ENCODE measurements at places on chromosomes 13 and 19.

DNA sequence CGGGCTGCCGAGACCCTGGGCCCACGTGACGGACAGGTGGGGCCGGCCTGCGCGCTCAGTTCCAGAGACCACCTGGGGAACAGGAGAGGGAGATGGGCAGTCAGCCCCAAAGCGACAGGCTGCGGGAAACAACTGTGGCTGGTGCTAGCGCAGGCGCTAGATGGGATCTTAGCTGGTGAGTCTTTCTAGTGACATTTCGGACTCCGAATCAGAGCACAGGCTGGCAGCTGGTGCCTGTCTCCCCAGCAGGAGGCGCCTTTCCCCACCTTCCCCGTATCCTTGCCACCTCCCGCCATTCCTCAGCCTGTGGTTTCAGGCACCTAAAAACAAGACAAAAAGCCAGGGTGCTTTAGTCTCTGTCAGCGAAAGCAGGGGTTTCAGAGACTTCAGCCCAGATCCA, 19.4 kb upstream of the RANBP3 start:
- no peak for DNase-seq

- peak; percentile 12 for DNase-seq
These were observed 38.6 kb downstream of the LIG4 start for GRCh38 chr13:108176685-108177274.

- peak; percentile 70 for DNase-seq
These were observed 641 bp upstream of the SOX21 start for GRCh38 chr13:94712812-94713560.

GRCh38 chr13:110329258-110329657, 22.2 kb downstream of the COL4A2 start:
- DNase-seq: no peak

DNA sequence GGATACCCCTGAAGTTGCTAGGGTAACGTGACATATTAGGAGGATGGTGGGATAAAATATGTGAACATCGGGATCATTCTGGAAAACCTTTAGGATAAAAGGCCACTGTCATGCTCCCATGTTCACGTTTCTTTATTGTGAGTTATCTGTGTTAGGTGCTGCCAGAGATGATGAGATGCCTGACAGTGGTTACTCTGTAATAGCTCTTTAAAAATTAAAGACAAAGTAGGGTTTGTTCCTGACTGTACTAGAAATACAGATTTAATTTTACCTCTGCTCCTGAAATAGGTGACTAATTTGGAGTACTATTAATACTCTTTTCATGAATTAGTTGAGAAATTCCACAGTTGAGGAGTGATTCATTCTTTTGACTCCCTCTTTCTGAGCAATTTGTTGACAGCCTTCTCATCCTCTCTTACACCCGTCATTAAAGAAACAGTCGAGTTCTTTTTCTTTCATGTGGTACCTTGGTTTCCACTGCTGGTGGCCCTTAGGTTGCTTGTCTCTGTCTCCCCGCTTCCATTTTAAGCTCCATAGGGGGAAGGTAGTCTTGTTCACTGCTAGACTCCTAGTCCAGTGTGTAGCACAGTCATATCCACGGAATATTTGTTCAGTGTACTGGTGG, 28.4 kb downstream of the SAE1 start:
- no peak for DNase-seq

DNA sequence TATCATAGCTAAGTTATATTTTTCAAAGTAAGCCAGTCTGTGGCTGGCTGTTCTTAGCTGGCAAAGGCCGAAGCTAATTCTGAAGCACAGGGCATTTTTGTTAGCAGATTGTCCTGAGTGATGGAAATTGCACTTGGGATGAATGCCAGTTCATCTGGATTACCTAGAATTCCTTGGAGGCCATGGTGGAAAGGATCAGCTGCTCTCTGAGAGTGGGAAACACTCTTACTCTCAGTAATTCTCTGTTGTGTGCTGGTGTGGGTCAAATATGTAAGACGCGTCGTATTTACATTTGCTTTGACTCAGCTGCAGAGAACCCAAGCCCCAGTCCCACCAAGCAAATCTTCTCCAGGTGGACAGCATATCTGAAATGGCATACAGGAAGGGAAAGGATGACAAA, 60.7 kb upstream of the C1QTNF9B start:
- peak; percentile 61 for DNase-seq

DNA sequence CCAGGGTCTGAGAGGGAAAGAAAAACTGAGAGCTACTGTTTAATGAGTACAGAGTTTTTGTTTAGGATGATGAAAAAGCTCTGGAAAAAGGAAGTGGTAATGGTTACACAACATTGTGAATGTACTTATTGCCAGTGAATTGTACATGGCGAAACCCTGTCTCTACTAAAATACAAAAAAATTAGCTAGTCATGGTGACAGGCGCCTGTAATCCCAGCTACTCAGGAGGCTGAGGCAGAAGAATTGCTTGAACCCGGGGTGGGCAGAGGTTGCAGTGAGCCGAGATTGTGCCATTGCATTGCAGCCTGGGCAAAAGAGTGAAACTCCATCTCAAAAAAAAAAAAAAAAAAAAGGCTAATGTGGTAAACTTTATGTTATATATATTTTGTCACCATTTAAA, 96.3 kb downstream of the VWA8 start:
- DNase-seq: no peak

DNA sequence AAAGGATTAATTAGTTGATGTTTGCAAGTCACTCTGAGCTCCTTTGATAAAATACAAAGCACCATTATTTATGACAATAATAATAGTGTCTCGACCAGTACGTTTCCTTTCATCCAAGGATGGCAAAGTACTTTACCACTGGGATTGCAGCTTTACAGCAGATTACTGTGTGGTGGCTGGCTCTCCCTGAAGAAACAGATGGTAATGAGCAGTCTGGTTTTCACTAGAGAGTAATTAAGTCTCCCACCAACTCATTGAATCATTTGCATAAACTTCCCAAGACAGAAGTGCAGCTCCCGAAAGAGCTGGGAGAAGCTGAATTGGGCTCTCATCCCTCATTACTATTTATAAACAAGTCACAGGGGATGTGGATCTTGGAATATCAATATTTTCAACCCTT, 48.7 kb downstream of the KLF5 start:
- DNase-seq: no peak

DNA sequence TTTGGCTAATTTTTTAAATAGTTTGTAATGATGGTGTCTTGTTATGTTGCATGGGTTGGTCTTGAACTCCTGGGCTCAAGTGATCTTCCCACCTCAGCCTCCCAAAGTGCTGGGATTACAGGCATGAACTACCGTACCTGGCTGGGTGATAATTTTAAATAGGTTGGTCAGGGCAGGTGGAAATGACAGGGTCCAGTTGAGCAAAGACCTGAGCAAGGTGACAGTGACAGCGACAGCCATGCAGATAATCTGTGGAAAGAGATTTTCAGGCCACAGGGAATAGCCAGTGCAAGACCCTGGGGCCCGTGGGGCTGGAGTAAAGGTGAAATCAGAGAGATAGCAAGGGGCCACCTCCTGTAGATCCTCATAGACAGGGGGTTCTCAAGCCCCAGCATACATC, 3.5 kb downstream of the SPACA6 start:
- no peak for DNase-seq

DNA sequence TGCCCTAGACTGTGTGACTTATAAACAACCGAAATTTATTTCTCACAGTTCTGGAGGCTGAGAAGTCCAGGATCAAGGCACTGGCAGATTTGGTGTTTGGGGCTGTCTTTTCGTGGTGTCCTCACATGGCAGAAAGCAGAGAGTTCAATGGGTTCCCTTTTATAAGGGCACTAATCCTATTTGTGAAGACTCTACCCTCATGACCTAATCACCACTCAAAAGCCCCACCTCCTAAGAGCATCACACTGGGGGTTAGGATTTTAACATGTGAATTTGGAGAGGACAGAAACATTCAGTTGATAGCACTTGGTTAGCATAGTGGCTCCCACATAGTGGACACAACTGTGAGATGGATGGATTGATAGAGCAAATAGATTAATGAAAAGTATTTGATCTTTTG, 21.5 kb upstream of the GPR18 start:
- DNase-seq: no peak

GRCh38 chr19:40277356-40278059, 7.6 kb downstream of the AKT2 start:
- DNase-seq: no peak

GRCh38 chr19:39942366-39942730, 7.9 kb upstream of the FCGBP start:
- DNase-seq: peak; percentile 41

- peak; percentile 84 for DNase-seq
These were observed 3.6 kb downstream of the ZIC5 start for GRCh38 chr13:99967869-99968520.

GRCh38 chr13:97124915-97125809, 97.0 kb upstream of the MBNL2 start:
- peak; percentile 93 for DNase-seq

- no peak for DNase-seq
These were observed 4.7 kb downstream of the SLC1A5 start for GRCh38 chr19:46783670-46784069.

DNA sequence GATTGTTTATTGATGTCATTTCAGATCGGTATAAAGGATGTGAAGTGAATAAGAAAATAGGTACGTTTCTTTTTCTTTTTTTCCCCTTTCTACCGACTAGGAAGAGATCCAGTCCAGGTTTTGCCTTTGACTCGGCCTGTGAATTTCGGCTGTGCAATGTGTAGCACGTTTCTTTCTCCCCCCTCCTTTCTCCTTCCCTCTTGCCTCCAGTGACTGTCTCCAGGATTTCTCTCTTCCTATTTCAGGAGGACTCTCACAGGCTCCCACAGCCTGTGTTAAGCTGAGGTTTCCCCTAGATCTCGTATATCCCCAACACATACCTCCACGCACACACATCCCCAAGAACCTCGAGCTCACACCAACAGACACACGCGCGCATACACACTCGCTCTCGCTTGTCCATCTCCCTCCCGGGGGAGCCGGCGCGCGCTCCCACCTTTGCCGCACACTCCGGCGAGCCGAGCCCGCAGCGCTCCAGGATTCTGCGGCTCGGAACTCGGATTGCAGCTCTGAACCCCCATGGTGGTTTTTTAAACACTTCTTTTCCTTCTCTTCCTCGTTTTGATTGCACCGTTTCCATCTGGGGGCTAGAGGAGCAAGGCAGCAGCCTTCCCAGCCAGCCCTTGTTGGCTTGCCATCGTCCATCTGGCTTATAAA, at the start of gene GPC6:
Gene GPC6 (plus strand): TSS at position 185 of the 657 bp plus-strand sequence.
- DNase-seq: peak; percentile 97

GRCh38 chr19:639253-640160, at the start of gene FGF22:
TSS of gene FGF22 (plus strand) at chr19:639879. CDS start at chr19:639926, 47 bp downstream.
- peak; percentile 93 for DNase-seq

- DNase-seq: no peak
These were observed 65.8 kb upstream of the UQCRFS1 start for GRCh38 chr19:29278716-29279115.

DNA sequence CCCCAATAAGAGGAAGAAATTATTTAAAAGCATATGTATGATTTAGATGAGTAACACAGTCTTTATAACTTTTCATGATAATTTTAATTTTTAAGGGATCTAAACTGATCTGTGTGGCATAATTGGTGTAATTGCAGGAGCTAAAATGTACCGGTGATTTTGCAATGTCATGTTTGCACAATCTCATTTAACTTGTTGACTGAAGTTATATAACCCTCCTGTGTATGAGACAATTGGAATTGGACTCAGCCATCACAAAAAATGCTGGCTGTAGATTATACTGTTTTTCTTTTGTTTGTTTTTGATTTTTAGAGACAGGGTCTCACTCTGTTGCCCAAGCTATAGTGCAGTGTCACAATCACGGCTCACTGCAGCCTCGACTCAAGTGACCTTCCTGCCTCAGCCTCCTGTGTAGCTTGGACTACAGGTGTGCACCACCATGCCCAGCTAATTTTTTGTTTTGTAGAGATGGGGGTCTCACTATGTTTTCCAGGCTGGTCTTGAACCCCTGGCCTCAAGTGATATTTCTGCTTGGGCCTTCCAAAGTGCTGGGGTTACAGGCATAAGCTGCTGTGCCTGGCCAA, 26.1 kb downstream of the FGF9 start:
- DNase-seq: no peak

DNA sequence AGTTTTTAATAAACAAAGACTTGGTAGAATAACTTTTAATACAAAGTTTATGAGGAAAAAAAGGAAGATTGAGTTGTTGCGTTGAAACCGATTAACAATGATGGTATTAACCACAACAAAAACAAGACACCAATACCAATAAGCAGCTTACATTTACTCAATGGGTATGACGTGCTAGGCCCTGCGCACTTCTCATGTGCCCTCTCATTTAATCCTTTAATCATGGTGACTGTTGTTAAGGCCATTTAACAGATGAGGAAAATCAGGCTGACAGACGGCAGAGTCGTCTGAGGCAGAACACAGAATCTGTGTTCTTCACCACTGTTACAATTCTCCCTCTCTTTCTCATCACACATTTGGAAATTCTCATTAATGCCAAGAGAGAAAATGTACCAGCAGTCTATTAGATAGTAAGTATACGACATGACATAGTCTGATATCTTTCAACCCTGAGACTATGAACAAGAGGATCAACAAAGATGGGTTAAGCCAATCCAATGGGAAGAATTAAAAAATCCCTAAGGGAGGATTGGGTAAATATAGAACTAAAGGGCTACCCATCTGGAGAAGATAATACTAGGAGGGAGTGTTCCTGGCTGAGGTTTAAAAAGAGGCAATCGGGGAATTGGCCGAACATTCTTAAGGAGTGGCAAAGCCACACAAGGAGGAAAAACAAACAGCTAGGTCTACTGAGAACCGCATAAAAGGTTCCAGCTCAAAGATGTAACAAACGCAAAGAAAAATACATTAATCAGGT, 54.0 kb downstream of the DOCK9 start:
- no peak for DNase-seq

DNA sequence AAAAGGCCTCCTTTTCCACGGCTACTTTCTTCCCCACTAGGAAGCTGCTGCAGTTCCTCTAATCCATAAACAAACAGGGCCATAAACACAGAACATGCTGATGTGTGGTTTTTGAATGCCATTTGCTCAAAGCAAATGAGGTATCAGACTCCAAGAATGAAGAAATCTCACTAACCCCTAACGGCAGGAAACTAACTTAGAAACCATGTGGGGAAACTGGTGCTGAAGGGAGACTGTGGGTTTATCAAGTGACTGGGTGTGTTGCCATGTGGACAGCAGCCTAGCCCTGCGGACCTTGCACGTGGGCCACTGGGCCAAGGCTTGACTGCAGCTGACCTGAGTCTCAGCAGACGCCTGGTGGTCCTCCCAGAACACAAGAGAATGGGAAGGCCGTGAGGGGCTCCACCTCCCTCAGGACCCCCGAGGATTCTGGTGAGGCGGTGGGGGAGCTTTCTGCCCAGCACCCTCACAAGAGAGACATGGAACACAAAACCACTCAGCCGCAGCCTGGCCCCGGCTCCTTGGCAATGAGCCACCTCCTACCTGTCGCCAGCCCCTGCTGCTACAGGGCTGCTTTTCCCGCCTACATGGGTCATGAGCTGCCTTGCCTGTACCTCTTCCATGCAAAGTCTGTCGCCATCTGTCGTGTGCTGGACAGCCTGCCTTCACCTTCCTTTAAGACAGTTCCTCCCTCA, 10.6 kb downstream of the SLC15A1 start:
- DNase-seq: no peak

All from eye (tissue), 1 donor.